ENCODE measurements at places on chromosomes 3 and 15.

GRCh38 chr15:74319596-74320351, 47.7 kb downstream of the CYP11A1 start:
- DNase-seq: no peak

DNA sequence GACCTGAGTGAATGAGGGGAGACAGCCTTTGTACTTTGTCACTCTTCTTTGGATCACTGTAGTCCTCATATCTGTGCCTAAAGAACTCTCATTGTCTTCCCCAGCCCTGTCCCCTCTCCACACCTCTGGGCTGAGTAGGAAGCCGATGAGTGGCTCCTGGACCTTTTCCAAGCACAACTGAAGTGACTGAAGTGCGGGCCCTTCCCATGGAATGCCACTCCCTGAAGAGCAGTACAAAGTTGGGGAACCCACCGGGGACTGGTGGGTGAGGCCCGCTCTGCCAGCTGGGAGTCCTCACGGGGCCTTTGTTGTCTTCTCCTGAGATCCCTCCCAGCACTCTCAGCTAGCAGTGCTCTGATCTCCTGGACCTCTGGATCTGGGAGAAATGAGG, 90.1 kb downstream of the AAGAB start:
- no peak for DNase-seq

- no peak for DNase-seq
These were observed 296.8 kb upstream of the CHRM5 start for GRCh38 chr15:33671456-33671855.

GRCh38 chr3:126134219-126134975, 46.0 kb downstream of the ALDH1L1 start:
- DNase-seq: peak; percentile 55

DNA sequence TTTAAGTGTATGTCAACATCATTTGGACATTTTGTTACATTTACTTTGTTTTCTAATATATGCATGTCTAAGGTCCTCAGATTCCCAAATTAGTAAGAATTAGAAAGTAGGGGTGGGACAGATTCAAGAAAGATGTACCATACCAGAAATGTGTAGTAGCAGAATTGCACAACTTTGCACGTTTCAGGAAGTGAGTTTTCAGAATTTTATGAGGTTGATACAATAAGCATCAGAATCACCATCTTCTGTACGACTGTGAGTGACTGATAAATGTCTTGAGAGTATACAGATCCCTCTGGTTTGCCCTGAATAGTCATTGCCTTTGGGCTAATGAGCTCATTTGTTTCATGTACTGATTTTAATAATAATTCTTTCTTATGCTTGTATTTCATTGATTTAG, 9.3 kb downstream of the ARIH2 start:
- no peak for DNase-seq

DNA sequence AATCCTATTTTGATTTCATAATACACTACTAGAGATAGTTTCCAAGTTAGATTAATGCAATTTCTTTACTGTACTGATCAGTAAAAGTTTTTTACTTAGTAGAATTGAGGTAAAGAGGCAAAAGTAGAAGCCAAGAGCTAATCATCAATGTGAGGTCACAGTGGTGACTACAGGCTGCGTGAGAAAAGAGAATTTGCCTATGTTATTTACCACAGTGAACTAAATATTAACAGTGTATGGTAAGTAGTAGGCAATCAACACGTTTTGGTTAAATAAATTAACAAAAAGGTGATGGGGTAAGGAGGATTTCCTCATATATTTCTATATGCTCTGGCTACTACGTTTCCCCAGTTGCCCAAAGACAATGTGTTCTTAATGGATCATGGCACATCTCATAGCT, 202.2 kb upstream of the CMC1 start:
- no peak for DNase-seq

DNA sequence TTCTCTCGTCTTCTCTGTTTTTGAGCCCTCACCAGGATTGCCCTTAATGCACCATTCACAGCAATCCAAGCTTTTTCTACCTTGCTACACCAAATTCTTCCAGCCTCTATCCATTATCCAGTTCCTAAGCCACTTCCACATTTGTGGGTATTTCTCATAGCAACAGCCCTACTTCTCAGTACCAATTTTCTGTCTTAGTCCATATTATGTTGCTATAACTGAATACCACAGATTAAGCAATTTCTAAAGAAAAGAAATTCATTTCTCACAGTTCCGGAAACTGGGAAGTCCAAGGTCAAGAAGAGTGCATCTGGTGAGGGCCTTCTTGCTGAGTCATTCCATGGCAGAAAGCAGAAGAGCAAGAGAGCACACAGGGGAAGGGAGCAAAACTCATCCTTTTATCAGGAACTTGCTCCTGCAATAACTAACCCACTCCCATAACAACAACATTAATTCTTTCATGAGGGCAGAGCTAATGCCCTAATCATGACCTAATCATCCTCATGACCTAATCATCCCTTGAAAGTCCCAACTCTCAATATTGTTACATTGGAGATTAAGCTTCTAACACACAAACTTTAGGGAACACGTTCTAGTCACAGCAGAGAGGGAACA, 9.7 kb upstream of the EIF1B start:
- no peak for DNase-seq

- peak; percentile 12 for DNase-seq
These were observed 49.4 kb downstream of the CRYBG3 start for GRCh38 chr3:97871186-97871585.

- no peak for DNase-seq
These were observed 9.5 kb upstream of the APBA2 start for GRCh38 chr15:28876131-28876844.

DNA sequence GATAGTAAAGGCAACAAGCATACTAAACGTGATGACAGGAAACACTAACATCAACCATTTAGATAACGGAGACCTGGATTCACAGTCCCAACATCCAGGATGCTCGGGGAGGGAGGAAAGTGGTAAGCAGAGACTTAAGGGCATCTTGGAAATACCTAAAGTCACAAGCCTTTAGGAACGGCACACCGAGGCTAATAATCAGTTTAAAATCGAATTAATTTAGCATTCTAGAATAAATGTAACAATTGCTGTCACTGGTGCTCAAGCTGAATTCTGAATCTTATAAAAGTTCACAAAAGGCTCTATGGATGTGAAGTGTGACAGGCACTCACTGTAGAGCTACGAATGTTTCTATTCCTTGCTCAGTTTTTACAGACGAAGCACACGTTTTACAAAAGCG, 1.3 kb downstream of the CD47 start:
- DNase-seq: no peak

- DNase-seq: no peak
These were observed 146.6 kb downstream of the CHSY1 start for GRCh38 chr15:101105059-101105891.

DNA sequence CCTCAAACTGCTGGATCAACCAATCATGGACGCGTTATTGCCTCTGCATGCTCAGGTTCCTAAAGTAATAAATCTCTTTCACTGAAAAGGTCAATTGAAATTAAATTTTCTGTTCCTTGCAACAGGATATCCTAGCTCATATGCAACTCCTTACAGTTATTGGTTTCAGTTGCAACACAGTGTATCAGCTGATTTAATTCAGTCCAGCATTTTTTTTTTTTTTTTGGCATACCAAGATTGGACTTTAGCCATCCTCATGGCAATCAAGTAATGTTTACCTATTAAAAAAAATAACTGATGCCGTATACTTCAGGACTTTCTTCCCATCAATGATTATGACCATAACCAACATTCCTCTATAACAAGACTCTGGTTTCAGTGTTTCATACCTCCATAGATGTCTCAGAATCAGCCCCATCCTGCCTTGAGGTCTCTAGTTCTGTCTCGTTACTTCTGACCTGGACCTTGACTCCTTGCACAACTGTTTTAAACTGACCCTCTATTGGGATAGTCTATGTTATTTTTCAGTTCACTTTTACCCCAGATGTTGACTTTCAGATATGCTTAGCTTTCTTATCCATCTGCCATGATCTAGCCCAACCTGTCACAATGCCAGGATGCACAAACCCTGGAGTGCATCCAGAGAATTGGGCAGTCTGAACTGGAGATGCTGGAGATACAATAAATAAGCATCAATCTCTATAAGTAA, 265.0 kb upstream of the GADL1 start:
- DNase-seq: no peak

- DNase-seq: no peak
These were observed 228.0 kb upstream of the LRRFIP2 start for GRCh38 chr3:37402351-37402750.

GRCh38 chr3:31275583-31275982, 257.1 kb upstream of the STT3B start:
- no peak for DNase-seq

DNA sequence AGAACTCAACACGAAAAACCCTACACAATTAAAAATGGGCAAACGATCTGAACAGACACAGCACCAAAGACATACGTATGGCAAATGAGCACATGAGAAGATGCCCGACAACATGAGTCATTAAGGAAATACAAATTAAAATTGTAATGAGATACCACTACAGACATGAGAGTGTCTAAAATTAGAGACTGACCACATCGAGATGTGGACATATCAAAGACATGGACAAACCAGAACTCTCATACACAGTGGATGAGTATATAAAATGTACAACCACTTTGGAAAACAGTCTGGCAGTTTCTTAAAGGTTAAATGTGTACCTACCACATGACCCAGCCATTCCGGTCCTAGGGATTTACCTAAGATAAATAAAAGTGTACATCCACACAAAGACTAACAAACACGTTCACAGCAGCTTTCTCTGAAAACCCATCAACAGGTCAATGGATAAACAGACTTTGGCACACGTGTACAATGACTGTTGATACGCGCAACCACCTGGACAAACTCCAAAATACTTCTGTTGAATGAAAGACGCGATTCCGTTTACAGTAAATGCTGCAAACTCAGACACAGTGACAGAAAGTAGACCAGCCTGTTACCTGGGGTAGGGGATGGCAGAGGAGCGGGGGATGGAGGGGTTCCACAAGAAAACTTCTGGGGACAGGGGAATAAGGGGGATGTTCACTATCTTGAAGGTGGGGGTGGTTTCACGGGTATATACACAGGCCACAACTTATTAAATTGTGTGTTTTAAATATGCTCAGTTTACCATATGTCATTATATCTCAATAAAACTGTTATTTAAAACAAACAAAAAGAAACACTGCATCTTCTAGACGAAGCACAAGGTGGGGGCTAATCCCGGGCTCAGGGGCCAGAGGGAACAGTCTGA, 2.1 kb downstream of the TNK2 start:
- DNase-seq: no peak

DNA sequence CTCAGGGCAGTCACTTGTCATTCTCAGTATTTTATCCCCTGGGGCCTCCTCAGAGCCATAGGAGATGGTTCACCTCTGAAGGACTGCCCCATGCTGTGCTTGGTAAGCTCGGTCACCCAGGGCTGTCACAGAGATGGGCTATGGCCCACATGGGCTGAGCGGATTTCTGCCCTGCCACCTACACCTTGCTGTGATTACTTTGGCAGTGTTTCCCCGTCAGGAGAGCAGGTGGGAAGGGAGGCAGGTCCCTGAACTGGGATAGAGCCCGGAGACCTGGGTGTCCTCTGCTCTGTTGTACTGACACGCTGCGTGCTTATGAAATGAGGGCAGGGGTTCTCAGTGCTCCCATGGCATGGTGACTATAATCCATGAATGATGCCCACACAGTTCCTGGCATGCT, 48.9 kb downstream of the APBA2 start:
- DNase-seq: no peak

DNA sequence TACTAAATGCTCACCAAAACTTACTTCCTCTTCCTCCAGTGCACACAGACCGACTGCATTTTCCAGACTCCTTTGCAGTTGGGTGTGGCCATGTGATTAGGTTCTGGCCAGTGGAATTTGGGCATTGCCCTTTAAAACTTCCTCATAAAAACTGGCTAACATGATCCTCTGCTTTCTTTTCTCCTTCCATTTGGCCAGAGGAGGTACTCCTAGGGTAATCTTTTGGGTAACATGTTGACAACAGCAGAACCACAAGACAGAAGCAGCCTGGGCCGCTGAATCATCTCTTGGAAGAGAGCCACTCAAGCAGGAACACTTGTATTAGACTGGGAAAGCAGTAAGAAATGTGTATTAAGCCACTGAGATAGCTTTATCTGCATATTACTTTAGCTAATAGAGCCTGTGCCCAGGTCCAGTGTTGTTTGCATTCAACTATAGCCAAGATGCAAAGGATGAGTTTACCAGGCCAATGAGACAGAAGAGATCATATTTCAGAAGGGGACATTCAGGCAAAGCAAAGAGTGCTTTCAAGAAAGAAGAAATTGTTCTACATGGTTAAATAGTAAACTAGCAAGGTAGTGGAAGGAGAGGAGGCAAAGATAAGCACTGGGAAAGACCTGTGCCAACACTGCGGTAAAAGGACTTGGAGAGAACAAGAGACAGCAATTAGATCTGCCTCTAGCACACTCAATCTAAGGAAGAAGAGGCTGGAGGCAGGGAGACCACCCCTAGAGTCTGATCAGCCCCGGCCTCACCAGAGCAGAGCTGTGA, 79.8 kb downstream of the PLCH1 start:
- DNase-seq: no peak

- DNase-seq: no peak
These were observed 39.7 kb downstream of the SRGAP3 start for GRCh38 chr3:9209777-9210176.

DNA sequence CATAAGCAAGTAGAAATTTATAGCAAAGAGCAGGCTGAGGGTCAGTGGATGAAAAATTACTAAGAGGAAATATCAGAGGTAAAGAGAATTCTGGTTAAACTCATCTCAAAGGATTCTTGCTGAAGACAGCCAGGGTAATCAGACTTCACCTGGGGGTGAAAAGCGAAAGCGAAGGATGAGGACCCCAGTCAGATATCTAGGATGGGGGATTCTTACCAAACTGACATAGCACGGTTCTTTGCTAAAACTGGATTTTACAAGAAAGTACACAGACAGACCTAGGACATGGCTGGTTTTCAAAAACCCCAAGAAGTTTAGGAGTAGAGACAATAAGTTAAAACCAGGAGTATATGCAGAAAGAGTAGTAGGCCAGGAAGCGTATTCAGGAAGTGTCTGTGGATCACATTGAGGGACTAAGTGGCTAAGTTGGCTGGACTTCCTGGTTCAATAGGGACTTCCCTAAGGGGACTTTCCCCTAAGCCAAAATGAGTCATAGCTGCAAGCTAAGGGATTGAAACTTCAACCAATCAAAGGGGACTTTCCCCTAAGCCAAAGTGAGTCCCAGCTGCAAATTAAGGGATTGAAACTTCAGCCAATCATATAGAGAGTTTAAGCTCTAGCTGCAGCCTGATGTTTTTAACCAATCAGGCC, 2.4 kb upstream of the CFAP91 start:
- no peak for DNase-seq

DNA sequence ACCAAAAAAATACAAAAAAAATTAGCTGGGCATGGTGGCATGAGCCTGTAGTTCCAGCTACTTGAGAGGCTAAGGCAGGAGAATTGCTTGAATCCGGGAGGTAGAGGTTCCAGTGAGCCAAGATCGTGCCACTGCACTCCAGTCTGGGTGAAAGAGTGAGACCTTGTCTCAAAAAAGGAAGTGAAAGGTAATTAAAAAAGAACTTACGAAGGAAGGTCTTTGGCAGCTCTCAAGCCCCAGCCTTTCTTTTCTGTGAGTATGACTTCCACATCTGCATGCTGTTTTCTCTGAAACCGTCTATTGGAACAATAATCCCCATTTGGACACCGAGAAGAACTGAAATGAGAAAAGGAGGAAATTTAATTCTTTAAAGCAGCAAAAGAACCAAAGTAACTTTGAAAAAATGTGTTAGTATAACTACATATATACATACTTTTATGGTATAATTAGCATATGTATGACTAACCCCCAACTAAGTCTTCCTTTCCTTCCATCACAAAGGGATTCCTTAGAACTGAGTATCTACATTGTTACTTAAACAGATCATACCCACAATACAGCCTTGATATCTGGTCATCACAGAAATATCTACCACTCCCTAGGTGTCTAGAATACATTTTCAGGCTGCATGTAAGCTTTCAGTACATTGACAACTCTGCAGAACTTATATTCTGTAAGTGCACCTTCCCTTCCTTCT, 50.1 kb downstream of the SETD2 start:
- no peak for DNase-seq
